ENCODE measurements at places on chromosomes 16 and 17.

GRCh38 chr17:77132411-77133086, 8.2 kb upstream of the SEC14L1 start:
- no peak for DNase-seq

DNA sequence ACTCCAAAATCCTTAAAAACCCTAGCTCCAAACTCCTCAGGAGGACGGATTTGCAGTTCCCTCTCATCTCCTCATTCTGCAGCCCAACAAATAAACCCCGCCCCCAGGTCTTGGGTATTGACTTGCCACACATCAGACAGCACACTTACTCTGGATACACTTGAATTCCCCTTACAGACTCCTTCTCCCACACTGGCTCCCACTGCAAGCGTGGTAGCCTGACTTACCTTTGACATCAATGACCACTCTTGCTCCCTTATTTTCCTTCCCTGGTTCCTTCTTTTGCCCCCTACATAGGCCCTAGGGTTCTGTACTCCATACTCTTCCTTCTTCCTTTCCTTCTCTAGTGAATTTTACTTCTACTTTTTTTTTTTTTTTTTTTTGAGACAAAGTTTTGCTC, 7.5 kb downstream of the RFFL start:
- no peak for DNase-seq

DNA sequence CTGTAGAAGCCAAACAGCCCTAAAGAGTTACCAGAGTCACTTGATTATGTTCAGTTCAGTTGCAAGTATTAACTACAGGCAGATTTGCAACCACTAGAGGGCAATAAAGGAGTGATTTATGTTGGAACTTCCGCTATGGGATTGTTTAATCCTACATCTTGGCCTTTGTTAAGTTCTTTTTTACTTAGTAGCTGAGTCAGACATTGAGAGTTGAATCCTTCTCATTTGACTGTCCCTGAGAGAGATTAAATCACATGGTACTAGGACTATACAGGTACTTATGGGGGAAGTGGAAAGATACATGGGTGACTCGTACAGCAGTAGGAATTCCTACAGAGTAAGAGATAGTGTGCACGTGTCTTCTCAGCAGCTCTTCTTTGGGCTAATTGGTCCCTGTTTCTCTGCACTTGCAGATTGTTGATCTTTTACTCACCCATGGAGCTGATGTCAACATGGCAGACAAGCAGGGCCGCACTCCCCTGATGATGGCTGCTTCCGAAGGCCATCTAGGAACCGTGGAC, 40.3 kb downstream of the CYB561 start:
- peak; percentile 72 for DNase-seq

- DNase-seq: no peak
Observed at GRCh38 chr16:20881503-20881878, 18.7 kb downstream of the DCUN1D3 start.

- DNase-seq: no peak
Observed at GRCh38 chr16:19555938-19556771, 652 bp downstream of the VPS35L start.

GRCh38 chr16:69839798-69840409, 77.8 kb downstream of the WWP2 start:
- DNase-seq: no peak

GRCh38 chr16:31265329-31266245, 5.8 kb downstream of the ITGAM start:
- no peak for DNase-seq

DNA sequence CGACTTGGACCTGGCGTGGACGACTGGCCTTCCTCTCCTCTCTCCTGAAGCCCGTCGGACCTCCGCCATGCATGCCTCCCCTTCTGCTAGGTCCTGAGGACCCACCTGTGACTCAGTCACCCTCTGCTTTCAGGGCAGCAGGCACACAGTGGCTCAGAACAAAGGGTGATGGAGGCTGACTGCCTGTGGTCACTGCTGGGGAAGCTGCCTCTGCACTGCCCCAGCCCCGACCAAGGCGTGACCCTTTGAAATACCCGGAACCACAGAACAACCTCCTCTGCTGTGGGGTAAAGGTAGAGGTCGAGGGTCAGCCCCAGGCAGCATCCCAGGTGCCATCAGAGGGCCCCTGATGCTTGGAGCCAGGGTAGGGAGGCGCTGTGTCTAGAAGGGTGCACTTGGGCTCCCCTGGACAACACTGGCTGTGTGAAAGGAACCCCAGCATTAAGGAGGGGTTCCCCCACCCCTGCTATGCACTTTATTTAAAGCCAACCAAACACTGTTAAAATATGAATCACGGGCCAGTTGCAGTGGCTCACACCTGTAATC, 12.5 kb upstream of the SLC4A1 start:
- no peak for DNase-seq

DNA sequence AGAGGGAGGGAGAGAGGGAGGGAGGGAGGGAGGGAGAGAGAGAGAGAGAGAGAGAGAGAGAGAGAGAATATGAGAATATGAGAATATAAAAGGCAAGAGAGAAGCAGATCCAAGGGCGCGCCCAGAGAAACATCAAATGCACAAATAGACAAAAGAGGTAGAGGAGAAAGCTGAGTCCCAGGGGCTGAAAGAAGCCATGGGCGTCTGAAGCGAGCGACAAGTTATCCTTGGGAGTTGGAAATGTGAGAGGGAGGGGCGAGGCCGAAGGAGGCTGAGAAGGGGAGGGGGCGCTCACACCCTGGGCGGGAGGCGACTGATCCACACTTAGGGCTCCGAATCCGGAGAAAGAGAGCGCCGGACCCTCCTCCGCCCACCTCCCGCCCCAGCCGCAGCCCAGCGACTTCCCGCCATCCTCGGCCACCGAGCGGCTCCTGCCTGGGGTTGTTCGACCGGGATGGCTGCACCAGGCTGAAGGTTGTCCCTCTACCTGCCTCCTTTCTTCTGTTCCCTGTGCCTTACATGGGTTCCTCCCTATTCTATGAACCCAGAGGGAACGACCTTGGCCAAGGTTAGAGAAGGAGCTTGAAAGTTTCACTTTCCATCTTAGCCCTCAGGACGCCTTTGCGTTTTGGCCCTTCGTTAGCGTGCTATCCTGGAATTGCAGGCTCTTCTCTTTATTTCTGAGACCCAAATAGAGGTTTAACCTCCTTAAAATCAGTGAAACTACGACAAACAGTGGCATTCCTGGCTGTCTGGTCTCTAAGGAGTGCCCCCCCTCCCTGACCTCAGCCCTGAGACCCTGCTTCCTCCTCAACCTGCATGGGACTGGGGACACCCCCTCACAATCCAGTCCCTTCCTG, 21.2 kb upstream of the HOXB9 start:
- DNase-seq: no peak

GRCh38 chr17:70292366-70292765, 123.0 kb downstream of the KCNJ2 start:
- DNase-seq: no peak

DNA sequence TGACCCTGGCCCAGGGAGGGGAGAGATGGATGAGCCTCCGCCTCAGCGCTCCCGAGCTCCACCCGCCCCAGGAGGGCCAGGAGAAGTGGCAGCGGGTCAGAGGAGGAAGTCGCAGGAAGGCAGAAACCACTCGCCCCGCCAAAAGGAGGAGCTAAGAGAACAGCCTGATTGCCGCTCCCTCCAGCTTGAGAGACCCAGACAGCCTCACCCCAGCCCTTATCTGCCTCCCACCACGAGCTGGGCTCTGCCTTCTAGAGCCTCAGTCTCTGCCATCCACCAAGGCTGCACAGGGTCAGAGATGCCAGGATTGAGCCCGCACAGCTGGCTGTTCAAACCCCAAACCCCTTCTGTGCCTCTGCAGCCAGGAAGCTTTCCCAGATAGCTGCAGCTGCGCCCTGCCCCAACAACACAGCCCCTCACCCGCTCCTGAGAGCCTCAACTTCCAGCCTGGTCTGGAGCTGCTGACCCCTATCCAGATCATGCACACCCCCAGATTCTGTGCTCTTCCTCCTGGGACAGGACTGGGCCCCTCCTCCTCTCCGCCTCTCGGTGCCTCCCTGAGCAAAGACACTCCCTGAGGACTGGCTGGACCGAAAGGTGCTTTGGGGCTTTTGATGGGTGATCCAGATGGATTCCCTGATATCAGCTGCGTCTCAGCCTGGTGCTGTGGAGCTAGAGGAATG, 1.0 kb upstream of the ATP2A3 start:
- DNase-seq: no peak

- DNase-seq: no peak
Observed at GRCh38 chr17:43418441-43419374, 19.9 kb downstream of the ARL4D start.

GRCh38 chr17:1714427-1714979, 4.3 kb upstream of the TLCD2 start:
- DNase-seq: peak; percentile 95

DNA sequence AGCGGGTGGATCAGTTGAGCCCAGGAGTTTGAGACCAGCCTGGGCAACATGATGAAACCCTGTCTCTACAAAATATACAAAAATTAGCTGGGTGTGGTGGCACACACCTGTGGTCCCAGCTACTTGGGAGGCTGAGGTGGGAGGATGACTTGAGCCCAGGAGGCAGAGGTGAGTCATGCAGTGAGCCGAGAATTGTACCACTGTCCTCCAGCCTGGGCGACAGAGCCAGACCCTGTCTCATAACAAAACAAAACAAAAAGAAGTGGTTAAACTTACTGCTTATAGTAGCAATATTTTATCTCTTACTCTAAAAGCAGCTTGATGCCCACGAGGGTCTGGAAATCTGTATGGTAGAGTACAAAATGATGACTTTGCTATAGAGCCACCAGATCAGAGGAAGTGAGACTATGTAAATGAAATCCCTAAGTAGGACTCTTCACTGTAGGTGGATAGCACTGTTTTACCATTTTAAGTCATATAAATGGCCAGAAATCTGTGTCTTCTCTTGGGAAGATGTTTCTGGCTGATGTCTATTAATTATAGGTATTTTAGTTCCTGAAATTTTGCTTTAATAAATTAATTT, 60.4 kb upstream of the MRC2 start:
- no peak for DNase-seq

- no peak for DNase-seq
Observed at GRCh38 chr16:13835935-13836730, 83.8 kb upstream of the ERCC4 start.

DNA sequence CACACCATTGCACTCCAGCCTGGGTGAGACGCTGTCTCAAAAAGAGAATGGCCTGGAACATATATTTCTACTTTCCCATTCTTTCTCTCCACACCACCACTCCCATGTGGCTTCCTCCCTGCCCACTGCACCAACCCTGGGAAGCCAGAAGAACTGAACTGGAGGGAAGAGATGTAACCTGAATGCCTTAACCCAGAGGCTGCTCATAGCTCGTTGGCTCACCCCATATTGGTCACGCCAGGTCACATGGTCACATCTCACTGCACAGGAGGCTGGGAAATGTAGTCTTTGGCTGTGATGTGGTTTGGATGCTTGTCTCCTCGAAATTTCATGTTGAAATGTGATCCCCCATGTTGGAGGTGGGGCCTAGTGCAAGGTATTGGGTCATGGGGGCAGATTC, 5.9 kb upstream of the DNAH17 start:
- no peak for DNase-seq

Data from muscle of arm (tissue), 14 donors.